ENCODE measurements at places on chromosomes 6 and 20.

- no peak for DNase-seq
Observed at GRCh38 chr20:17688965-17689364, 6.9 kb upstream of the RRBP1 start.

DNA sequence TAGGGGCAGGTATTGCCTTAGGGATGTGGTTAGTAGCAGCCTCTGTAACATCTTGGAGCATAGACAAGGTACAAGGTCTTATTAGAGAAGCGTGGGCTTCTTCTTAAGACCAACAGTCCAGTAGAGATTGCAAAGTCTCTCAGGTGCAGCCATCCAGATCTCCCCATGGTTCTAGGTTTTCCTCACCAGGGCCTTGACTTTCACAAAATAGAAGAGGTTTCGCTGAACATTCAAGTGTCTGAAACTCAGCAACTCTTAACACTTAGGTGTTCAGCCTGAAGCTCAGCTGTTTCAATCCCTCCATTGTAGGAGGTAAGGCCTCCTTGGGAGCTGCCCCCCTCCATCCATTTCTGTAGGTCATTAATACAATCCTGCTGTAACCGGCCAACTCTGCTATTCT, 44.4 kb downstream of the GOPC start:
- DNase-seq = no peak

GRCh38 chr6:112851146-112851545, 504.0 kb downstream of the RFPL4B start:
- DNase-seq = no peak

DNA sequence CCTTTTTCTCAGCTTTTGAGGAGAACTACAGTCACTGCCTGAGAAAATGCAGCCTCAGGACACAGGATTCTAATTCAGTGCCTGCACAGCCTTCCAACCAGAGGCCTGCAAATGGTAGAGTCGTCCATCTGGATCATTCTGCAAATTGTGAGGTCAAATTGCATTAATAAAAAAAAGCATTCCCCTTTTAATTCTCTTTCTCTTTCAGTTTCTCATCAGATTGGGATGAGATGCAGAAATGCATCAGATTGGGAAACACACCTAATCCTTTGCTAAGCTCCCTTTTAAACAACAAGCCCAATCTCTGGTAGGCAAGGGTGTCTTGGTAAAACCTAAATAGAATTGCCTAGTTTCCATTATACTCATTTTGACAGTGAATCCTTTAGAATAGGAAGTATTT, 838.8 kb downstream of the MAFB start:
- DNase-seq = no peak
